ENCODE measurements at places on chromosomes 7 and 10. TPM values are rescaled to one million over a fixed set of nuclear protein-coding genes. Genes with fewer than 3 reads are reported as not detected.

PRSS37 gene
- not detected for total RNA-seq

SLC13A1 gene
- total RNA-seq: not detected

TUBAL3 gene
- total RNA-seq: not detected

SAMD9L gene
- 34.1 TPM for total RNA-seq

WNT2 gene
- total RNA-seq: not detected

DNA sequence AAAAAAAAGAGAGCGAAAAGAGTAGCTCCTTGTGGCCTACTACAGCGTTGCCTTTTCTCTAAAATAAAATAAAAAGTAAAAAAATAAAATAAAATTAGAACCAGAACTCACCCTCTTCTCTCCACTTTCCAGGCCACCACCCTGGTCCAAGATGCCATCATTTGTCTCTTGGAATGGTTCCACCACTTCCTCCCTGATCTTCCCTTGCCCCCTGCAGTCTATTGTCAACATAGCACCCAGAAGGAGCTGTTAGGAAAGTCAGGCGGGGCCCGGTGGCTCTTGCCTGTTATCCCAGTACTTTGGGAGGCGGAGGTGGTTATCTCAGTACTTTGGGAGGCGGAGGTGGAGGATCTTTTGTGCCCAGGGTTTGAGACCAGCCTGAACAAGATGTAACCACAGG, 7.6 kb upstream of the GRID2IP start:
- no peaks in the 10 kb centered on the region for H3K27me3 ChIP-seq
- H3K4me1 ChIP-seq: peaks cover 7% of the 10 kb centered on the region
- H3K27ac ChIP-seq: no peak overlapping the region
- no peak overlapping the region for H3K4me3 ChIP-seq
- no peaks in the 10 kb centered on the region for H3K36me3 ChIP-seq
- DNase-seq: no peak

DNA sequence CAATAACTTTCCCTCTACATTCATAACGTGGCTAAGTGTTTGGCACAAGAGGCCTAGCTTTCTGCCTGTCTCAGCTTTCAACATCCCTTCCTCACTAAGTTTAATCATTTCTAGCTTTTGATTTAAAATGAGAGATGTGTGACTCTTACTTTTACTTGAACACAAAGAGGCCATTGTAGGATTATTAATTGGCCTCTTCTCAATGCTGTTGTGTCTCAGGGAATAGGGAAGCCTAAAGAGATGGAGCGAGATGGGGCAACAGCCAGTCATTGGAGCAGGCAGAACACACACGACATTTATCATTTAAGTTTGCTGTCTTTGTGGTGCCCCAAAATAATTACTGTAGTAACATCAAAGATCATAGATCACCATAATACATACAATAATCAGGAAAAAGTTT, 167.1 kb upstream of the TRIM24 start:
- no peak for DNase-seq
- no peak overlapping the region for H3K27ac ChIP-seq
- no peaks in the 10 kb centered on the region for H3K36me3 ChIP-seq

- no peaks in the 10 kb centered on the region for H3K4me1 ChIP-seq
- DNase-seq: no peak
- no peaks in the 10 kb centered on the region for H3K36me3 ChIP-seq
- H3K27me3 ChIP-seq: no peaks in the 10 kb centered on the region
Measured at GRCh38 chr7:30901856-30902255, 9.8 kb upstream of the AQP1 start.

GRCh38 chr10:101895781-101896180, 52.2 kb upstream of the KCNIP2 start:
- H3K27ac ChIP-seq: no peak overlapping the region
- DNase-seq: no peak
- H3K4me3 ChIP-seq: no peak overlapping the region
- peaks cover 61% of the 10 kb centered on the region for H3K4me1 ChIP-seq

- no peaks in the 10 kb centered on the region for H3K4me1 ChIP-seq
- no peak overlapping the region for H3K27ac ChIP-seq
- no peak overlapping the region for H3K4me3 ChIP-seq
- no peaks in the 10 kb centered on the region for H3K27me3 ChIP-seq
- no peak for DNase-seq
Measured at GRCh38 chr10:88478256-88478655, 104.9 kb downstream of the RNLS start.

DNA sequence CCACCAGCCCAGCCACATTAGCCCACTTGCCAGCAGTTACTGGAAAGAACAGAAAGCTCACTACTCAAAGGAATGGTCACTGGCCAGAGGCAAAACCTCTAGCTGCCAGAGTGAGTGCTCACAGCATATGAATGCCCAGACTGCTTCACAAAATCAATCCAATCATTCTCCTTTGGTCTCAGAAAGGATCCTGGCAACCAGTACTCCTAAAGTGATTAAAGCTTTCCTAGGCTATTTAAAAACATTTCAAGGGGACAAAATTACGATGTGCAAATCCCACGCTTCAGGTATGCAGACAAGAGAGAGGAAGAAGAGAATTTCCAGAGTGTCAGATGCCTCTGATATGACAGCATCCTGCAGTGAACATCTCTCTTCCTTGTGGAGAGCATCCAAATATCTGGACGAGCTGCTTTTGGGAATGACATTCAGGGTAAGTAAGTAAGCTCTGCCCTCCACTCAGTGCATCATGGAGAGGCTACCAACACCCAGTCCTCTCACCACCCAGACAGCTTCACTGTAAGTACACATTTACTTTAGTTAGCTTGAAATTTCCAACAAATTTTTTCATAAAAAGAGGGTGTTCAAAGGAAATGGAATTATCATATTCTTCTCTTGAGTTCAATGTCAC, 25.1 kb downstream of the ICA1 start:
- H3K27ac ChIP-seq: no peak overlapping the region
- DNase-seq: no peak
- H3K27me3 ChIP-seq: peaks cover 21% of the 10 kb centered on the region

DNA sequence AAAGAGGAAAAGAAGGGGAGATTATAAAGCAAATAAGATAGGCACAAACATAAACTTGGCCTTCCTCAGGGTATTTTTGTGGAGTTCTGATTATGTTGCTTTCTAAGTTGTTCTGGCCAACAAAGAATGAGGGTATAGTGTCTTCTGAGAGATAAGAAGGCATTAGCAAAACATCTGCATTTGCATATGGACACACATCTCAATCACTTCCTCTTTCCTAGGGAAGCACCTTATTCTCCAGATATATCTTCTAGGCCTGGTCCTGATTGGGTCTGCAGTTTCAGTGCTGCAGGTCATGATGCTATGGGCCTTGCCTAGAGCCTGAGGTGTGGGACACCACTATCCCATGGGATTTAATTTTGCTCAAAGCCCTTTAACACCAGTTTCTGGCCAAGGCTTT, 308.8 kb upstream of the PHYHIPL start:
- DNase-seq: no peak
- no peaks in the 10 kb centered on the region for H3K27me3 ChIP-seq
- no peaks in the 10 kb centered on the region for H3K36me3 ChIP-seq
- no peak overlapping the region for H3K27ac ChIP-seq

Measured in activated B cell treated with CpG ODN at 0.5 μM for 24 hours (primary cell).